ENCODE measurements at places on chromosomes 13 and 19.

GRCh38 chr13:27280009-27280656 lies 9.5 kb downstream of the RASL11A start:
- DNase-seq, result no peak

DNA sequence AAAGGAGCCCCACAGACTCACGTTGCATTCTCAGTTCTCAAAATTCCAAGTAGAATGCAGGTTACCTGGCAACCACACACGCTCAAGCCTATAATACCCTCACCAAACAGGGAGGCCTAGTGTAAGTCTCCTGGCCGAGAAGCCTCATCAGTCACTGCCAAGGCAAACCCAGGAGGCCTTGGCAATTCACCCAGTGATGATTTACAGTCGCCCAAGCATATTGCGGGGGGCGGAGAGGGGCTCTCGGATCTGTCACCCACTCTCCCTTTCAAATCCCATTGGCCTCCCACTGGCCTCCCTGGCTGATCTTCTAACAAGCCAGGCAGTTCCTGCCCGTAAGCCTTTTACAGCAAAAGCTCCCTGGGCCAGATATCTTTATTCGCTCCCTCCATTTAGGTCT lies 1.1 kb downstream of the AKAP8L start:
- no peak for DNase-seq

GRCh38 chr13:107721125-107721869 lies 494.0 kb downstream of the LIG4 start:
- DNase-seq, result no peak

- no peak for DNase-seq
These were observed 18.9 kb downstream of the ARID3A start for GRCh38 chr19:944663-945241.

- DNase-seq, result no peak
These were observed 197.9 kb upstream of the STARD13 start for GRCh38 chr13:33483471-33483870.

GRCh38 chr19:14502334-14503092 lies 6.6 kb upstream of the GIPC1 start:
- no peak for DNase-seq

DNA sequence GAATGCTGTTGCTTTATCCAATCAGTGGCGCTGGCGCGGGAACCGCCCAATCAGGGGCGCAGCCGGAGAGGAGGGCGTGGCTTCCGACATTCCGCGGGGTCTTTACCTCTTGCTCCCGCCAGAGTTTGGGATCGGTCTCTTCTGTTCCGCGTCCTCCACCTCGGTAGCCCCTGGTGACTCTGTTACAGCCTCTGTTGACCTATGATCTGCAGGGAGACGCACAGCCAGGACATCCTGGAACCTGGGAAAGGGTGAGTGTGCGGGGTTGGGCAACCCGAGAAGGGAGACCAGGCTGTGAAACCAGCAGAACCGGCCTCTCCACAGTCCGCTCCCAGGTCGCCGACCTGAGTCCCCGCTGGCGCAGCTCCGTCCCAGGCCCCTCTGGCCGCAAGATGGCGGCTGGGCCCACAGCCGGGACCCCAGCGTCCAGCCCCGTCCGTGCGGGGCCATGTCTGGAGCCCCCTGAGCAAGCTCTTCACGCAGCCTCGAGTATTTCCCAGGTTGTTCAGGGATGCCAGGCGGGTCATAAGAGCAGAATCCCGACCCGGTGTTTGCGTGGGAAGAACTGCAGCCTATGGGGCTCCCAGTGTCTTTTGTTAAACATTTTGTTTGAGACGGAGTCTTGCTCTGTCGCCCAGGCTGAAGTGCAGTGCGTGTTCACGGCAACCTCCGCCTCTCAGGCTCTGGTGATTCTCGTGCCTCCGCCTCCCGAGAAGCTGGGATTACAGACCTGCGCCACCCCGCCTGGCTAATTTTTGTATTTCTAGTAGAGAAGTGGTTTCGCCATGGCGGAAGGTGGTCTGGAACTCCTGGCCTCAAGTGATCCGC lies 4.4 kb upstream of the ZNF681 start:
- peak; percentile 69 for DNase-seq

DNA sequence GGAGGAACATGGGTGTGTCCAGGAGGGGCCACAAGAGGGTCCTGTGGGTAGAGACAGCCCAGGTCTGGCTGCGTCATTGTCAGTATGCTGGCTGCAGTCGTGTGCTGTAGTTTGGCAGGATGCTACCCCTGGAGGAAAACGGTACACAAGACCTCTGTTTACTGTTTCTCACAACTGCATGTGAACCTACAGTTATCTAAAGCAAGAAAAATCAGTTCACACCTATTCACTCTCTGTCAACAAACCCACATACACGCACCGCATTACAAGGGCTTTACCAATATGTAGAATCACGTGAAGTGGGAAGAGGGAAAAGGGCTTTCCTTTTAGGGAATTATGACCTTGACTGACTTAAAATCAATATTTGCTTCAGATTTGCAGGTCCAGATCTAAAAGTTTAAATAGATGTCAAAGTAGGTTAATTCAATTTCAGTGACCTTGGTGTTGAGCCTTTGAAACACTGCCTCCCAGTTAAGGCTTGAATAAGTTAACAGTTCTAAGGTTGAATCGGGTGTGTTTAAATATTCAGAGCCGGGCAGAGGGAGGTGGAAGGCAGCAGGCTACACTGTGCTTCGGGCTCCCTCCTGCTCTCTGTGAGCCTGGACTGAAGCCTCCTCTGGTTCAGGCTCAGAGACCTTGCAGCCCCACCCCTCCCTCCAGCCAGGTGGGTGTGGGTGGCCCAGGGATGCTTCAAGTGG lies 17.2 kb upstream of the MCF2L start:
- no peak for DNase-seq

DNA sequence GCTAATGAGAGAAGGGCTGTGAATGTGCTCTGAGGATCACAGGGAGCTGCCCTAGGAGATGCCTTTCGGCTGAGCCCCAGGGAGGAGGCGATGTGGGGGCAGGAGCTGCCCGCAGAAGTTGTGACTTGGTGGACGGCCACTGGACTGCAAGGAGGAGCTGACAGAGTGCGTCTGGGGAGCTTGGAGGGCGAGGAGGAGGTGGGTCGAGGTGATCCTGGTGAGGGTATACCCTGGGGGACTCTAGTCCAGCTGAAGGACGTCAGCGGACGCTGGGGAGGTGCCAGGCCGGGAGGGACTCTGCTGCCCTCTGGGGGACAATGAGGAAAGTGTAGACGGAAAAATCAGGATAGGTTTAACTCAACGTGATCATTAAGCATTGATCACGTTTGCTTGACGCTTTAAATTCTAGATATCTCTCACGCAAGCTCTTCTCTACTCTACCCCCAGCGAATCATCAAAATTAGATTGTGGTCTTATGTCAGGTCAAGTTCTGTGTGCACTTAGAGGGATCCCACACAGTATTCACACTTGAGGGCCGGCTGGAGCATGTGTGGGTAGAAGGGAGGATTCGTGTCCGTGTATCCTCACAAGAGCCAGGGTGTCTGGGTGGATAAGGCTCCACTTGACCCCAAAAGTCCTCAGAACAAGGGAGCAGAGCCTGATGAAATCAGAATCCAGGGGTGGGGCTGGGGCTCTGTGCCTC lies 3.3 kb upstream of the CEACAM7 start:
- no peak for DNase-seq

DNA sequence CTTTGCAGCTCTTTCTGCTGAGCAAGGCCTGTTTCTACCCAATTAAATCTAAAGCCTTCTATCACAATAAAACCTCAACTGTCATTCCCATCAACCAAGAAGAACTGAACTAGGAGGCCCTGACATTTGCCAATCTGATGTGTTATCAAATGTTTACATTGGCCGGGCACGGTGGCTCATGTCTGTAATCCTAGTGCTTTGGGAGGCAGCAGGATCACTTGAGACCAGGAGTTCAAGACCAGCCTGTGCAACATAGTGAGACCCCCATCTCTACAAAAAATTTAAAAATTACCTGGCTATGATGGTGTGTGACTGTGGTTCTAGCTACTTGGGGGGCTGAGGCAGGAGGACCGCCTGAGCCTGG lies 2.8 kb upstream of the FBXO17 start:
- DNase-seq, result no peak

GRCh38 chr19:30430206-30430734 lies 58.1 kb downstream of the ZNF536 start:
- no peak for DNase-seq

GRCh38 chr13:76921516-76921915 lies 26.8 kb upstream of the ACOD1 start:
- DNase-seq, result no peak

- DNase-seq, result no peak
These were observed 94.1 kb downstream of the ATP11A start for GRCh38 chr13:112783978-112784371.

DNA sequence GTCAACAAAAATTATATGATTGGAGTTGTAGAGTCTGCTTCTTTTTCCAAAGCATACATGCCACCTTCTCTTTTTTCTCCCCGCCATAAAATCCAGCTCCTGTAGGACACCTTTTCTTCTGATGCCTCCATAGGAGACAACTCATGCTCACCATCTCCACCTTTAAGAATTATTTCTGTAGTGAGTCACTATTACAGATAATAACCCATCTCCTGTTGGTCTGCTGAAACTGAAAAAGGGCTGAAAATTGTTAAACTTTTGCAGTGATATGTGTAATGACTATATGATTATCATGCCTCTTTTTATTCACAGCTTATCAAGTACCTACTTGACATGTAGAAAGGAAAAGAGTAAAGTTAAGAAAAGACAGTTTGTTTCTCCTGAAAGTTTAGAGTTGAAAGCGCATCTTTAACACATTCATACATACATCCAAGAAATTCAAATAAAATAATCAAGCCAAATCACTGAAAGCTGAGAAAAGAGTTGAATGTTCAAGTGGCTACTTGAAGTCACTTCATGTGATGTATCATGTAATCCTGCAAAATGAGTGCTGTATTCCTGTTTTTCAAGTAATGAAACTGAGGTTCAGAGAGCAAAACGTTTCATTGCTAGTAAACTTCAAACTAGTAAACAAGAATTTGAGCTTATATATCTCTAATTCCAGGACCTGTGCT lies 35.5 kb upstream of the LPAR6 start:
- DNase-seq, result no peak

- DNase-seq, result no peak
These were observed 38.6 kb downstream of the LIG4 start for GRCh38 chr13:108176685-108177274.

DNA sequence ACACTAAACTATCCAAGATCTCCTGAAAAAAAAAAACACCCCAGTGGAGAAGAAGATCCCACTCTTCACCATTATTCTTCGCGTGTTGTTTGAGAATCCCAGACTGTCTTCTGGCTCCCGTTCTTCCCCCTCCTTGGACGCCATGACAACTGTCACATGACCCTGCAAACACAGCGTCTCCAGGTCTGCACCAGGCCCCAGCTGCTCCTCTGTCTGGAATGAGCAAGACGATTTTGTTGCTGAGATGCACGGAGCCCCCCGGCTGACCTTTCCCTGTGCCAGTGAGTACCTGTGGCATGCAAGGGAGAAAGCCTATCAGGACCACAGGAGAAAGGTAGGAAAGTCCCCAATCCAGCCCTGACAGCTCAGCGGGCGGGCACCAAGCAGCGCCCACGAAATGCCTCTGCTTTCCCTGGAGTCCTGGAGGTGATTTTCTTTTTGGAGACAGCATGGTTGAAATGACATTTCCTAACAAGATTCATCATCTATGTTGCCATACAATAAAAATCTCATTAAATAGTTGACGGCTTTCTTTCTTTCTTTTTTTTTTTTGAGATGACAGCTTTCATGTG lies at the start of gene CFAP97D2:
Gene CFAP97D2 (plus strand): TSS at position 171 of the 572 bp plus-strand sequence. CDS start 74 bp downstream, at position 245.
- no peak for DNase-seq

DNA sequence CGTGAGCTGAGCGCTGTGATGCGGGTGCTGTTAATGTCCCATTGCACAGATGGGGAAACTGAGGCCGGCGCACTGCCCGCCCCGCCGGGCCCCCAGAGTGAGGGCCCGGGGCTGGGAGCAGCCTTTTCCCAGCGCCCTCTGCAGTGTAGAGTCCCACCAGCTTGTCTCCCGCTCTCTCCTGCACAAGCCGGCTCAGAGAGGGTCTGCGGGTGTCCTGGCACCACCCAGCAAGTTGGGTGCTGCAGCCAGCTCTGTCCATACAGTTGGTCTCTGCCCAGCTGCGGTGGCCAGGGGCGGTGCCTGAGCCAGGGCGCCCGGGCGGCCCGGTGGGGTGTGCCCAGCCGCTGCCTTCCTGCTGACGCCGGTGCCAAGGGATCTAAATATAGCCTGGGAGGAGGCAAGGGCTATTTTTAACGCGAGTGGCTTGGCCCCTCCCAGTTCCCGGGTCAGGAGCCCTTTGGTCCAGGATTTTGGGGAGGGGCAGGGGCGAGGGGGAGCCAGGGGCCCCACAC lies 19.3 kb downstream of the GADD45B start:
- no peak for DNase-seq

DNA sequence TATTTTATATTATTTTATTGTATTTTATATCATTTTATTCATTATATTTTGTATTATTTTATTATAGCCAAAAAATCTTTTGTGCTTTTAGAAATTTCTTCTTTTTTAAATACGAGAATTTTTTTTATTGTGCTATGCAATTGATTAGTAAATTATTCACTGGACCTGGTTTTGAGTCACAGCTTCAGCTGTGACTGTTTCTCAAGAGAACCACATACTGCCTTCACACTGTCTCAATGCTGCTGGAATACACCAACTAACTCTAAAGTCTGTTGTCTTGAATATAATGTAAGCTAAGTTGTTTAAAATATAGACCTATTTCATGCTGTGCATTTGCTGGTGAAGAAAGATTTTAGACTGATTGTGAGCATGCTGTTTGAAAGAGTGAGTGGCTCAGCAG lies 423.6 kb downstream of the NDFIP2 start:
- DNase-seq, result no peak

GRCh38 chr13:113886561-113887112 lies 22.8 kb upstream of the GAS6 start:
- DNase-seq, result no peak

- DNase-seq, result no peak
These were observed 6.5 kb upstream of the RLN3 start for GRCh38 chr19:14021474-14021873.

- no peak for DNase-seq
These were observed 80.1 kb downstream of the IPO5 start for GRCh38 chr13:98033277-98034247.

Measured in activated gamma-delta T cell (primary cell).